ENCODE measurements at places on chromosomes 2 and 18.

DNA sequence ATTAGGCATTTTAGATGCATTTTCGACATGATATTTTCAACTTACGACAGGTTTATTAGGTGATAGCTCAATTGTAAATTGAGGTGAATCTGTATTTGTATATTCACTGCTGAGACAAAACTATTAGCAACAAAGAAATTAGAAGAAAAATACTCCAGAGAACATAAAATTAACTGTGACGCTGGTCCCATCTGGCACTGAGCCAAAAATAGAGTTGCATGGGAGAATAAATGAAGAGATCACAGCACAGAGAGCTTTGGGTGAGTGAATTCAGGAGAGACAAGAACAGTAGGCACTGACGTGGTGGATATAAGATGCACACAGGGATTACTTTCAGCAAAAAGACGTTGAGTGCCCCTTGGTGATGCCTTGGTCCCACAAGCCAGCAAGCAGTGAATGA is 306.2 kb upstream of the RAB6C start:
- DNase-seq = no peak

DNA sequence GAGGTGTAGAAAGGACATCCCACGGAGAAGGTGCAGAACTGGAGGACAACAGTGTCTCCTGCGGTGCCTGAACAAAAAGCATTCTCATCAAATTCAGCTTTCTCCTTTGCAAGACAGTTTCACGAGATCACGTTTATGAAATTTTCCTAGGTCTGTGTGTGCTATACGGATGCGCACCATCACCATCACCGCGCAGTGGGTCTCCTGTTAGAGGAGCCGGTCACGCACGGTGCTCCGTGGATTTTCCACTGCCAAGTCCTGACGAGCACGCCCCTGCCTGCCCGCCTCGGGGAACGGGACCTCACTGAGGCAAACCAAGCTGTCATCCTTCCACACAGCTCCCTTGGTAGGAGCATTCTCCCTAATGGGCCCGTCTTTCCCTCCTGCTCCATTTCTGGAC is 140.4 kb upstream of the TPO start:
- no peak for DNase-seq

GRCh38 chr2:127917916-127918315 is 32.2 kb upstream of the AMMECR1L start:
- no peak for DNase-seq

DNA sequence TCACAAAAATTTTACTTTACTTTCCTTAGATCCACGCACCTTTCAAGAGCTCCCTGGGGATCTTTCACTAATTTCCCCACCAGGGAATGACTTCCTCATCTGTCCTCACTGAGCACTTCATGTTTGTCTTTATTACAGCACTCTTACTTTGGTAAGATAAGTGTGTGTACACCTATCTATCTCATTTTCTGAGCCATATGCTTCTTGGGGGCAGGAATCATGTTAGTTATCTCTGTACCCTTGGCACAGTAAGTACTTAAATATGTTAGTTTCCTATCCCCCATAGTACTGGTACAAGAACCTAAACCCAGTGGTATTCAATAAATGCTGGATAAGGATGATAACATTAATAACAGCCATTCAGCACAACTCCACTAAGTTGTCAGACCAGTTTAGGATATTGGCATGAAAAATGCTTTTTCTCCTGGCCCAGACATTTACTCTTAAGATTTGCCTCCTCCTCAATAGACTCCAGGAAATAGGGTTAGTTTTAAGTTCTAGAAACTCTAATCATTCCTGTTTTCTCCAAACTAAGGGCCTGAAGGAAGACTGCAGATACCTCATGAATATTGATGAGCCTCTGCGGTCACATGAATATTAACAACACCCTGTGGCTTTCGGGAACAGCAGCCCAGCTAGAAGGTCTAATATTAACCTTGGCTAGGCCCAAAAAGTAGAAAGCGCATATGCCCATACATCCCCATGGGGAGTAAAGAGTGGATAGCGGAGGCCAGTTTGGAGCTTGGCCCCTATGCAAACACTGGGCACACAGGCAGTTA is 38.2 kb downstream of the NHEJ1 start:
- no peak for DNase-seq

DNA sequence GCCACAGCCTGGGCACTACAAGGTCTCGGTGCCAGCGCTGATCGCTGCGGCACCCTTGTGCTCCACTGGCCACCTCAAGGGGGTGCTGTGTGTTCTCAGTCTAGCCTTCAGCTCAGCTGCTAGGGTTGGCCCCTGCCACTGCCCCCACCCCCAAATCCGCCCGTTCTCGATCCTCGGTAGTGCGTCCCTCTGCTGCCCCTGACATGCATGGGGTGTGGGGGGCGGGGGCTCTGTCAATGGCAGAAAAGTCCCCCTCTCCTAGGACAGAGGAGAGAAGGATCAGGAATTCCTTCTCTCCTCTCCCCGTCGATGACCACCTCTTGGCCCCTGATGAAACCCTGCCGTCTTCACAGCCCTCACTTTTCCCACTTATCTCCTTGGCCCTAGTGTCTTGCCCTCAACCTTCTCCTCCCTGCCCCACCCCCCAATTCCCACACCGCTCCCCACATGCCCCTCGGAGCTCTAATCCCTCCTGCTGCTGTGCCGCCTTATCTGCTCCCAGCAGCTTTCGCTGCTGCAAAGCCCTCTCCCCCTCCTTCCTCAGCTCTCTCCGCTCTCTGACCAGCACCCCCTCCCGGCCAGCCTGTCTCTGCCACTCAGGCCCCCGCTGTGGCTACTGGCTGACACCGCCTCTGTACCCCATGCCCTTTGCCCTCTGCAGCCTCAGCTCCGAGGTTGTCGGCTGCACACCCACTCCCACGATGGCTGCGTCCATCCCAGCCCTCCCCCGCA is 4.3 kb upstream of the ASIC4 start:
- no peak for DNase-seq

DNA sequence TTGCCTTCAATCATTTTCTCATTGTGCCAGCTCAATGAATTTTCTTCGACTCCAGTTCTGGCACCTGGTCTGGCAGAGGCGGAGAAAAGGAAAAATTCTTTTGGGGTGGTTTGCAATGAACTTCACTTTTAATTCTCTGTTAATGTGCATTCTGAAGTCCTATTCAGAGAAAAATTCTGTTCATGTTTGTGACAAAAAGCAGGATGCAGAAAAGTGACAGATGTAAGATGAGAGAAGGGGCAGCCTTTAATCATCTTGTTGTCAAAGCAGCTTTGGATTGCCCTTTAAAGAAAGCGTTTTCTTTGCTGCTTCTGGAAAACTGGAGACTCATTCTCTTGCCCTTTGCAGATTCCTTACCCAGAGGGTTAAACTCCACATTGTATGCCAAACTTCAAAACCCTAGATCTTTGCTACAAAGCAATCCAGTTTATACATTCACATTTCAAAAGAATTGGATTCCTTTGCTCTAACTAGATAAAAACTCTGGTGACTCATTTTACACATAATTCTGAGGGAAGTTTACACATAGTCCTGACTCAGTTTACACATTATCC is 94.6 kb upstream of the CAVIN2 start:
- no peak for DNase-seq

DNA sequence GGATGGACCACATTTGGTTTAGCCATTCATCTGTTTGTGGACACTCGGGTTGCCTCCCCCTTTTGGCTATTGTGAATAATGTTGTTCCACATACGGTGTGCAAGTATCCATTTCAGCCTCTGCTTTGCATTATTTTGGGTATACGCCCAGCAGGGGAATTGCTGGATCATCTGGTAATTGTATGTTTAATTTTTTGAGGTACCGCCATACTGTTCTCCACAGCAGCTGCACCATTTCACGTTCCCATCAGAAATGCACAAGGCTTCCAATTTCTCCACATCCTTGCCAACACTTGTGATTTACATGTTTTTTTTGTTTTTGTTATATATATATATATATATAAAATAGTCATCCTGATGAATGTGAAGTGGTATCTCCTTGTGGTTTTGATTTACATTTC is 54.6 kb upstream of the TWIST2 start:
- no peak for DNase-seq

GRCh38 chr2:96877631-96878092 is 7.8 kb upstream of the SEMA4C start:
- DNase-seq = no peak

DNA sequence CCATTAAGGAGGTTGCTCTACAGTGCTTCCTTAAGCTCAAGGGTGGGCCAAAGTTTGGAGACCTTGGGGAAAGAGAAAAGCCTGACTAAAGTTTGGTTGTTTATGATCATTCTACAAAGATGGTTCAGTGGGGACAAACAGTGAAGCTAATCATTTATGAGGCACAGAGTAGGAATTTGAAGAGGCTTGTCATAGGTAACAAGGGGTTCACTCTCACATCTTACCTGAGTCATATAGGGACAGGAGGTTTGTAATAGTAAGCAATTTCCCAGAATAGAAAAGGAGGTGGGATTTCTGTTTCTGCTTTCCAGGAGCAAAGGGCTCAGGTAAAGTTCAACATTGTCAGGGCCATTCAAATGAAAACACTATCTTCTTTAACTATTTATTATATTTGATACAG is 787.9 kb downstream of the CPS1 start:
- DNase-seq = no peak

DNA sequence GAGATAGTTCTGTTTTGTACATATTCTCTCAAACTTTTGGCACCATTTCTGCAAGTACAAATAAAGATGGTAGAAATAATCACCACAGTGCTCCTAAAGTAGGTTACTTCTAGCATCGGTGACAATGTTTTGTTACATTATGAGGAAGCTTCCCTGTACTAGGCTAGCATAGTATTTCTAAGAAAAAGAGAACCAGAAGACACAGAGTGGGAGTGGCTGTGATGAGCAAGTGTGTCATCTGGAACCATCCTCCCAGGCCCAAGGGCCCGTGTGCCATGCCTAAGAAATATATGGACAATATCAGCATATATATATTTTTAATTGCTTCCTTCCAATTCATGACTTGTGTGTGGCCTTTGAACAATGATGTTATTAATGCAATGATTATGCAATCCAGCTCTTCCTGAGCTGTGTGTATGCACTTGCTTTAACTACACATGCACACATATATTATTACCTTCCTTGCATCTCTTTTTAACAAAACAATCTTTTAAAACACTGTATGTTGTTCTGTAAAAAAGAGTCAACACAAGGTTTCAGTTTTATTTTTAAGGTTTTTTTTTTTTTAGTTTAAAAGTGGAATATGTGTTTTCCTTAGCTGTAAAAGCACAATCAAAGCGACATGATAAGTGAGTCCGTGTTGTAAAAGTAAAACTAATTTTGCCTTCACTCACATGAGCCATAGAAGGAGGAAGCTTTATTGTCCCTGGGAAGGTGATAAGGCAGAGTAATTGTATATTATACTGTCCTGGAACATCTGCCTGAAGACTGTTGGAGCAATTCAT is 303.9 kb downstream of the ZNF407 start:
- DNase-seq = no peak

DNA sequence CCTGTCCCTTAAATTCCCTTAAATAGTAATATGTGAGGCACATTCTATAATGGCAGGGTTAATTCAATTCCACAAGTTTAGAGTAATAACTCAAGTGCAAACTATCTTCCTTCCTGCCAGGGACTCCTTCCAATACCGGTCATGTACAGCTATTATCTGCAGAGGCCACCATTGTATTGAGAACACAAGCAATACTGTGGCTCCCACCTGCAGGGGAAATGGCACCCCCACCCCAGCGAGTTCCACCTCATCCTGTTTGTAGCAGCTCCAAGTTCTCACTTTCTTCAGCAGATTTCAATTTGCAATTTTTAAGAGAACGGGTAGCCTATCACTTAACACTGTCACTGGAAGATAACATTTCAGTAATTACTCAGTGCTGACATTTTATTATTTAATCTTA is 172.1 kb upstream of the PID1 start:
- no peak for DNase-seq

DNA sequence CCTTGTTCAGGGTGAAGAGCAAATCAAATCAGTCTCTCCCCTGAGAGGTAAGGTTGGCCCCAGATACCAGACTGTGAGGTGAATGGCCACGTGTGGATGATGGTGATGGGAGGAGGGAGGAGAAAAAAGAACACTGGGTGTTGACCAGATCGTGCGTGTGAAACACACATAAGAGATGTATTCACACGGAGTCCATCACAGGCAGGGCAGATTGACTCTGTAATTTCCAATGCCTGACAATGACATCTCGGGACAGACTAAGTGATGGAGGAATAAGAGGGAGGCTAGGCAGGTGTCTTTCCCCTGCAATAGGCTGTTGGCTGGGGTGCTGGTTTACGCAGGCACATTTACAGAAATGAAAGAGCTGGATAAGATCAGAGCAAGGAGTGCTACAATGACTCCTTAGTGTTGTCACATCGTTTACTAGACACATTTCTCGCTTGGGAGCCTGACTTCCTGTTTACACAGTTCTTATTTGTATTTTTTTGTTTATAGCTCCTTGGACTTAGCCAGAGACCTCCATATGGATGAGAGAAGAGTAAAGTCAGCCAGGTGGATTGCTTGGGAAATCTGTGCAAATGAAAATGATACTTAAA is 43.1 kb downstream of the CPO start:
- no peak for DNase-seq

GRCh38 chr2:225282858-225283710 is 116.4 kb upstream of the NYAP2 start:
- peak; percentile 15 for DNase-seq

DNA sequence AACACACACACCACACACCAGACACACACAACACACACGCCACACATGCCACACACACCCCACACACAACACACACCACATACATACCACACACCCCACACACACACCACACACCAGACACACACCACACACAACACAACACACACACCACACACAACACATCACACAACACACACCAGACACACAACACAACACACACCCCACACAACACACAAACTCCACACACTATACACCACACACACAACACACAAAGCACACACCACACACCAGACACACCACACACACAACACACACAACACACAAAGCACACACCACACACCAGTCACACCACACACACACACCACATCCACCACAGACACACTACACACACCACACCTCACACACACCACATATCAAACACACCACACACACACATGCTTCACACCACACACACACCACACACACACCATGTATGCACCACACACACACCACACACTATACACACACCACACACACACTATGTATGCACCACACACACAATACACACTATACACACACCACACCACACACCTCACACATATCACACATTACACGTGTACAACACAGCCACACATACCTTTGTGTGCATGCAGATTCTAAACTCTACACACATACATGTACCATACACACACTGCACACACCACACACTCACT is 72.2 kb downstream of the TMEM18 start:
- no peak for DNase-seq

GRCh38 chr18:34159691-34160185 is 65.0 kb downstream of the NOL4 start:
- DNase-seq = no peak

GRCh38 chr2:202009019-202009481 is 24.6 kb upstream of the FZD7 start:
- DNase-seq = no peak

GRCh38 chr2:143692162-143692561 is 562.9 kb downstream of the ARHGAP15 start:
- DNase-seq = no peak

- DNase-seq = peak; percentile 31
Observed at GRCh38 chr2:81355436-81355835, 1050.9 kb upstream of the LRRTM1 start.

GRCh38 chr2:96124406-96125265 is 8.3 kb upstream of the ADRA2B start:
- DNase-seq = no peak

Measured in Jurkat, Clone E6-1 (cell line).